ENCODE measurements at places on chromosomes 1 and 21. TPM values are rescaled to one million over a fixed set of nuclear protein-coding genes. Genes with fewer than 3 reads are reported as not detected.

Gene CTSE
- not detected for total RNA-seq

Gene PKNOX1
- total RNA-seq: 33.7 TPM

Gene S100A9
- total RNA-seq: 0.55 TPM

GRCh38 chr1:56758135-56758534, 61.1 kb downstream of the FYB2 start:
- DNase-seq: no peak

DNA sequence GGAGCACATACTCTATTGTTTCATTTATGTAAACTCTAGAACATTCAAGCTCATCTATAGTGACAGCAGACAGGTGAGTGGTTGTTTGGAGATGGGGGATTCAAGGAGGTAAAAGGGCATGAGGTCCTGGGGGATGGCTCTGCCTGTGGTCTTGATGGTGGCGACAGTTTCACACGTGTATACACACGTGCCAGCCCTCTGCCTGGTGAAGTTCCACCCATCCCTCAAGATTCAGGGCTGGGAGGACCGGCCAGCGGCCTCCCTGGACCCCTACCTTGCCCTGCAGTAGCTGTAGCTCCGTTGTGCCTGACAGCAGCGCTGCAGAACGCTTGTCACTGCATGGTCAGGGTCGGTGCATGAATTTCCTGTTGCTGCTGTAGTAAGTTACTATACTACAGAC, 38.9 kb upstream of the UTS2 start:
- DNase-seq: no peak
